Type B pancreatic cell (in vitro differentiated cells): ENCODE measurements at places on chromosomes 5 and 9. TPM values are rescaled to one million over a fixed set of nuclear protein-coding genes. Genes with fewer than 3 reads are reported as not detected.

Gene RIOK2
- total RNA-seq, result 29.5 and 35.1 TPM in 2 replicates

DNA sequence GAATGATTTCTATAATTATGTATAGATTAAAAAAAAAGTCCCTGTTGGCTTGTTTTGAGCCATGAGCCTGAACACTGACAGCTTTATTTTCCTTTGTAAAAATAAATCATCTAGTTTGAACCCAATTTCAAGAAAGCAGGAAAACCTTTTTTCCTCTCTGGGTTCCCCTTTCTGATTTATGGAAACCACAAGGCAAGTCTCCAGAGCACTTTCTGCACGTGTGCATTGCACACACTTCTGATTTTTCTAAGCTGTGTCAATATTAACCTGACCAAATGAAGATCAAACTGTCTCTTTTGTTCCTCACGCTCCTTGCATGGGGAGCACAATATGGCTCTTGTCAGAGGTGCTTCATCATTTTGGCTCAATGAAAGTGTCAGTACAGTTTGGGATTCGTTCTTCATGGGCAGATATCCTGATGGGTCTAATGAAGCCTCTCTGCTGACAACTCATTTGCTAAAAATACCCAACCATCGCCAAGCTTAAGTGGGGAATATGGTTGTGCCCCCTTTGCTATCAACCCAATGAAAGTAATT is 39.2 kb upstream of the PCA3 start:
- H3K27ac ChIP-seq, result no peak overlapping the region
- no peak overlapping the region for H3K4me3 ChIP-seq
- H3K27me3 ChIP-seq, result peaks cover 38% of the 10 kb centered on the region
- H3K36me3 ChIP-seq, result no peaks in the 10 kb centered on the region

- H3K4me1 ChIP-seq, result peaks cover 17% of the 10 kb centered on the region
- H3K4me3 ChIP-seq, result no peak overlapping the region
- DNase-seq, result no peak
- H3K27me3 ChIP-seq, result peaks cover 28% of the 10 kb centered on the region
- no peak overlapping the region for H3K27ac ChIP-seq
Measured at GRCh38 chr5:159133041-159133741, 33.5 kb upstream of the EBF1 start.

DNA sequence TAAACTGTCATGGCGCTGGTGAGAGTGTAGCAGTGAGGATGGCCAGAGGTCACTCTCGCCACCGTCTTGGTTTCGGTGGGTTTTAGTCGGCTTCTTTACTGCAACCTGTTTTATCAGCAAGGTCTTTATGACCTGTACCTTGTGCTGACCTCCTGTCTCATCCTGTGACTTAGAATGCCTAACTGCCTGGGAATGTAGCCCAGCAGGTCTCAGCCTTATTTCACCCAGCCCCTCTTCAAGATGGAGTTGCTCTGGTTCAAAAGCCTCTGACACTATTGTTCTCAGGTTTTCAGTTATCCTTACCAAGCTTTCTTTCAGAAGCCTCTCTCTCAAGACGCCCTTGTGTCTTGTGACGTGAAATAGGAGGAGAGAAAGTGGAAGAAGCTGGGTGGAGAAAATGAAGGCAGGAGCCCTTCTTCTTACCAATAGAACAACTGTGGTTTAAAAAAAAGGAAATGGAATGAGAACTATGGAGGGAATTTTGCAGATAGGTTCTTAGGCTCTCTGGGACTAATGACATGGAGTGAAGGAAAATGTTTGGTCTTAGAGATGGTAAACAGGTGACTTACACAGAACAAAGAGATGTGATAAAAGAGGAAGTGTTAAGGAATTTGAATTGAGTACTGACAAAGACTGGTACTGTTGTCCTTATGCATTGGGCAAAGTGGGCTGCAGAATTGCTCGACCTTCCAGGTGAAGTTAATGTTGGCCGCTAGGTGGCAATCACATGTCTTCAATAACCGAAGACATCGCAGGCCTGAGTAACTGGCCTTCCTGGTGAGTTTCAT is 133.3 kb upstream of the RAI14 start:
- no peak for DNase-seq
- no peaks in the 10 kb centered on the region for H3K36me3 ChIP-seq
- H3K27me3 ChIP-seq, result no peaks in the 10 kb centered on the region
- H3K4me1 ChIP-seq, result peaks cover 13% of the 10 kb centered on the region
- peak overlapping the region; percentile 49 for H3K4me3 ChIP-seq

DNA sequence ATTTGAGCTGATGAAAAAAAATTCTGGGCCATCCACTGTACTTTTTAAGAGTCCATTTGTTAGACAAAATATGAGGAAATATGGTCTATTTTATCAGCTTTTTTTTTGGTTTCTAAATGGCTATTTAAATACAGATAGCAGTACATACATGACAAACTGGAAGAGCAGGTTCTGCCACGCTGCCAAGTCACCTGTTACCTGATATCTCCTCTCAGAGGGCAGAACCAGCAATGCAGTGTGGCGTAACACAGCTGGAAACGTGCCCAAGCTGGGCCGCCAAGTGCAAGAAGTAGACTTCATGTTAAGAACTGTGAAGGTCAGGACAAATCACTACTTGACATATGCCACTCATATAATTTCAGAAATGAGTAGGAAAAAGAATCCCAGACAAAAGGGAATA is 8.1 kb downstream of the MCIDAS start:
- H3K4me3 ChIP-seq, result peak overlapping the region; percentile 75
- H3K27me3 ChIP-seq, result peaks cover 67% of the 10 kb centered on the region
- H3K27ac ChIP-seq, result peak overlapping the region; percentile 79
- peaks cover 1% of the 10 kb centered on the region for H3K36me3 ChIP-seq
- peaks cover 14% of the 10 kb centered on the region for H3K4me1 ChIP-seq

- H3K4me3 ChIP-seq, result no peak overlapping the region
- no peak for DNase-seq
- H3K27me3 ChIP-seq, result peaks cover 4% of the 10 kb centered on the region
- H3K27ac ChIP-seq, result no peak overlapping the region
- H3K36me3 ChIP-seq, result peaks cover 9% of the 10 kb centered on the region
Measured at GRCh38 chr9:14752871-14753270, 30.3 kb upstream of the CER1 start.

Gene ZNF354C
- total RNA-seq, result 3.3 and 7.8 TPM in 2 replicates

DNA sequence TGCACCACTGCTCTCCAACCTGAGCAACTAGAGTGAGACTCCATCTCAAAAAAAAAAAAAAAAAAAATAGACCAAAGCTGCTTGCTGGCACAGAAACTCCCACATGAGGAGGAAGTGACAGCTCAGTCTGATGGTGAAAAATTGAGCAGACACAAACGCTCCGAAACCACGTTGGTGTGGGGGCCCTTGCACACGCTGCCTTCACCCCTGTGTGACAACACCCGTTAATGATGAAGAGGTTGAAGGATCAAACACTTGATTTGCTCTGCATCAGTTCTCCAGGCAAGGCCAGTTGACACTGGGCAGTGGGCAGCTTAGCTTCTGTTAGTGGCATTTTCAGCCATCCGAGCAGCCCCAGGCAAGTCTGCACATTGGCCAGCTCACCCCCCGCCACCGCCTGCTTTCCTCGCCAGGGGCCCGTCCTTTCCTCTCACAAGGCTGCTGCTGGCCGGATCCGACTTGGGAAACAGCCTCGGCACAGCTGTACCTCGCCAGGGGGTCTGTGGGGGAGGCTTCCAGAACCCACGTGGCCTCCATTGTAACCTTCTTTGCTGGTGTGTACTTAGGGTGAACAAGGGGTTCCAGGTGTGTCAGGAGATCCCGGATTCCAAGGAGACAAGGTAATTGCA is 79.8 kb downstream of the COL27A1 start:
- H3K27ac ChIP-seq, result no peak overlapping the region
- peaks cover 41% of the 10 kb centered on the region for H3K4me1 ChIP-seq
- no peak overlapping the region for H3K4me3 ChIP-seq
- H3K27me3 ChIP-seq, result no peaks in the 10 kb centered on the region

DNA sequence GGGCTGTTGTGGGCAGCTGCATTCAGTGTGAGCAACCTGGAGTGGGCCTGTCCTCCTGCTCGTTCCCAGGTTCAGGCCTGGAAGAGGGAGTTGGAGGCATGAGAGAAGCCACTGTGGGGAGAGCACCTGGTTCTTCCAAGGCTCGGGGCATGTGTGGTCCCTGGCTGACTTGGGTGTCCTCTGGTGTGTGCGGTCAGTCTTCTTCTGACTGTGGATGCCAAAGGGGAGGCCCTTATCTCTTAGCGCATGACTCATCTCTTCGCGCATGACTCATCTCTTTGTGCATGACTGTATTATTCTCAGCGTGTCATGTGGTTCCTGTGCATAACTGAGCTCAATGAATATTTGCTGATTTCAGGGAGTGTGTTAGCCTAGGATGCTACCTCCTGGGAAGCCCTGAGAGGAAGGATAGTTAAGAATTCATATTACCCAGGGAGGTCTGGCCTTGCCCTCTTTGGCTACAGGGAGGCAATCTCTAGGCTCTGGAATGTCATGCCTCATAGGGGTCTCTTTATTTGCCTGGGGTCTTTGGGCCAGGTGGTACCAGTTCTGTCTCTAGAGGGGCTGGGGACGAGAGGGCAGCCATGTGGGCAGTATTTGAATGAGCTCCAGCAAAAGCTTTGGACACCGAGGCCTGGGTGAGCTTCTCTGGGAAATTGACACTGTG is 188.7 kb downstream of the HSPA4 start:
- no peak for DNase-seq
- no peaks in the 10 kb centered on the region for H3K27me3 ChIP-seq
- H3K27ac ChIP-seq, result no peak overlapping the region
- H3K4me3 ChIP-seq, result no peak overlapping the region
- H3K4me1 ChIP-seq, result peaks cover 9% of the 10 kb centered on the region

Gene CNTFR
- total RNA-seq, result 3.5 and 24.2 TPM in 2 replicates

GRCh38 chr5:158758675-158759074 is 341.0 kb downstream of the EBF1 start:
- H3K4me3 ChIP-seq, result no peak overlapping the region
- DNase-seq, result no peak
- peaks cover 8% of the 10 kb centered on the region for H3K4me1 ChIP-seq
- no peaks in the 10 kb centered on the region for H3K27me3 ChIP-seq
- no peak overlapping the region for H3K27ac ChIP-seq
- no peaks in the 10 kb centered on the region for H3K36me3 ChIP-seq

DNA sequence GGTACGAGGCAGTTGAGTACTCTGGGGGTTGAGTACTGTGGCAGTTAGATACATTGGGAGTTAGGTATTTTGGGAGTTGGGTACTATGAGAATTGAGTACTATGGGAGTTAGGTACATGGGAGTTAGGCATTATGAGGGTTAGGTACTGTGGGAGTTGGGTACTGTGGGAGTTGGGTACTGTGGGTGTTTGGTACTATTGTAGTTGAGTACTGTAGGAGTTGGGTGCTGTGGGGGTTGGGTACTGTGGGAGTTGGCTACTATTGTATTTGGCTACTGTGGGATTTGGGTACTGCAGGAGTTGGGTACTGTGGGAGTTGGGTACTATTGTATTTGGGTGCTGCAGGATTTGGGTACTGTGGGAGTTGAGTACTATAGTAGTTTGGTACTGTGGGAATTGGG is 4.8 kb upstream of the SLC6A19 start:
- no peak overlapping the region for H3K27ac ChIP-seq
- peaks cover 16% of the 10 kb centered on the region for H3K27me3 ChIP-seq
- DNase-seq, result no peak
- no peaks in the 10 kb centered on the region for H3K4me1 ChIP-seq

Gene SV2C
- 0.64 and 6.9 TPM in 2 replicates for total RNA-seq

Gene AQP3
- total RNA-seq, result 33.1 and 67.0 TPM in 2 replicates

Gene HRCT1
- total RNA-seq, result 0.40 TPM in 1 of 2 replicates, not detected in the other

DNA sequence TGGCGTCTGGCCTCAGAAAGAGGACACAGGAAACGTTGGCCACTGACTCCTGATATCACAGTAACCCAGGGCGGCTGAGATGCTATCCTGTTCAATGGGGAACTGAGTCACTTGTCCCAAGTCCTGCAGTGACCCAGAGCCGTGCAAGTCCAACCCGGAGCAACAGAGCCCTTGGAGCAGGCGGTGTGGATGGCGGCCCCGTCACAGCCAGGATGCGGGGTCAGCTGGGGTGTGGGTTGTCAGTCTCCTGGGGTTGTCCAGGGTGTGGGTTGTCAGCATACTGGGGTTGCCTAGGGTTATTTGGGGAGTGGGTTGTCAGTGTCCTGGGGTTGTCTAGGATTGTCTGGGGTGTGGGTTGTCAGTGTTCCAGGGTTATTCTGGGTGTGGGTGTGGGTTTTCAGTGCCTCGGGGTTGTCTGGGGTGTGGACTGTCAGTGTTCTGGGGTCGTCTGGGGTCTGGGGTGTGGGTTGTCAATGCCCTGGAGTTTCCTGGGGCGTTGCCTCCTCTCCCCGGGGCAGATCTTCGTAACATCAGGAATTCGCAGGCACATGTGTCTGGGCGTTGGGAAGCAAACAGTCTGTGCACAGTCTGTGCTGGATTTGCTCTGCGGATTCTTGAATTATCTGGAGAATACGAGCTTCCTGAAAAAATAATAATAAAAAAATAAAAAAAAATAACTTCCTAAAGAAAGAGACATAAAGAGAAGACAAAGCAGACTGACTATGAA is 257.5 kb downstream of the PARP8 start:
- no peaks in the 10 kb centered on the region for H3K27me3 ChIP-seq
- H3K4me3 ChIP-seq, result no peak overlapping the region
- no peaks in the 10 kb centered on the region for H3K4me1 ChIP-seq
- DNase-seq, result no peak

DNA sequence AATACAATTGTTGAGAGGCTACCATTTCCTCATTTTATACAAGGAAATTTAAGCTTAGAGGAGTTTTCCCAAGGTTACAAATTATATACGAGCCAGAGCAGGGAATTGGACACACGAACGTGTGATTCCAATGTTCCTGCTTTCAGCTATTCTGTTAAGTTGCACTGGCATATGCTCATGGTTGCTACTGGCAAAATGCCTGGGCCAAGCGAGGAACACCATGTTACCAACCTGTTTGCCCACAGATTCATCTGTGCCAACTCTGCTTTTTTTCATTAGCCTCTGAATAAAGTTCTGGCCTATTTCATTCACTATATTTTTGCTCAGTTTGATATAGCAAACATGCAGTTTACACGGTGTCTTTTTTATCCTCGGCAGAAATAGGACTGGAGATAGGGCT is 5.1 kb upstream of the C5orf46 start:
- H3K4me3 ChIP-seq, result no peak overlapping the region
- no peaks in the 10 kb centered on the region for H3K36me3 ChIP-seq
- peaks cover 3% of the 10 kb centered on the region for H3K27me3 ChIP-seq
- no peak for DNase-seq
- no peaks in the 10 kb centered on the region for H3K4me1 ChIP-seq

Gene LCN1
- total RNA-seq, result not detected in 2 replicates

- H3K27ac ChIP-seq, result no peak overlapping the region
- H3K27me3 ChIP-seq, result no peaks in the 10 kb centered on the region
- H3K36me3 ChIP-seq, result no peaks in the 10 kb centered on the region
- DNase-seq, result no peak
- H3K4me3 ChIP-seq, result no peak overlapping the region
- no peaks in the 10 kb centered on the region for H3K4me1 ChIP-seq
Measured at GRCh38 chr5:25963251-25964008, 1075.0 kb downstream of the CDH9 start.
